PC-3 (cell line): ENCODE measurements at places on chromosomes 1 and 21. TPM values are rescaled to one million over a fixed set of nuclear protein-coding genes. Genes with fewer than 3 reads are reported as not detected.

Gene MNDA
- not detected in 2 replicates for total RNA-seq

Gene PPFIA4
- total RNA-seq: 3.4 and 12.1 TPM in 2 replicates

Gene KRTAP7-1
- total RNA-seq: not detected in 2 replicates

Gene CHI3L1
- not detected in 2 replicates for total RNA-seq

Gene GJC2
- 1.2 and 2.2 TPM in 2 replicates for total RNA-seq

Gene AGTRAP
- total RNA-seq: 73.5 and 76.7 TPM in 2 replicates

Gene PCP4L1
- 0.07 TPM in 1 of 2 replicates, not detected in the other for total RNA-seq

DNA sequence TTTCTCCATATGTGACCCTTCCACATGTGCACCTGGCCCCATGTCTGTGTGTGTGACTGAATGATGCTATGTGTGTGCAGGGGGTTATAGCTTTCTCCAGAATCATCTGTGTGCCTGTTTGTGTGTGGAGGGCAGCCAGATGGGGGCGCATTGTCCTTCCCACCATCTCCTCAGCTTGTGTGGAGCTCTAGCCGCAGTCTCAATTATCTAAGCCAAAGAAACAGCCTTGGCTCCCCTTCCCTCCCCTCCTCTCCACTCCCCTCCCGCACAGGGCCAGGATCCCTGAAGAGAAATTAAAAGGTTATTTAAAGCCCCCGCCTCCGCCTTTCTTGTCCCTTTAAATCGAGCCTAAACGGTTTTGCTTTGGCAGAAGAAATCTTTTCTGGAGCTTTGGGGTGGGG lies 1.8 kb upstream of the DMBX1 start:
- no peak overlapping the region for H3K27ac ChIP-seq
- no peak for DNase-seq
- no peak overlapping the region for H3K4me3 ChIP-seq
- no peaks in the 10 kb centered on the region for H3K36me3 ChIP-seq
- peaks cover 4% of the 10 kb centered on the region; the same call in 1 of the 2 replicates for H3K4me1 ChIP-seq

GRCh38 chr1:223765036-223765718 lies 52.8 kb downstream of the CAPN2 start:
- peaks cover 77% of the 10 kb centered on the region for H3K36me3 ChIP-seq
- peaks cover 14% of the 10 kb centered on the region for H3K4me1 ChIP-seq
- no peak for DNase-seq
- no peak overlapping the region for H3K27ac ChIP-seq
- H3K27me3 ChIP-seq: no peaks in the 10 kb centered on the region
- H3K4me3 ChIP-seq: no peak overlapping the region

DNA sequence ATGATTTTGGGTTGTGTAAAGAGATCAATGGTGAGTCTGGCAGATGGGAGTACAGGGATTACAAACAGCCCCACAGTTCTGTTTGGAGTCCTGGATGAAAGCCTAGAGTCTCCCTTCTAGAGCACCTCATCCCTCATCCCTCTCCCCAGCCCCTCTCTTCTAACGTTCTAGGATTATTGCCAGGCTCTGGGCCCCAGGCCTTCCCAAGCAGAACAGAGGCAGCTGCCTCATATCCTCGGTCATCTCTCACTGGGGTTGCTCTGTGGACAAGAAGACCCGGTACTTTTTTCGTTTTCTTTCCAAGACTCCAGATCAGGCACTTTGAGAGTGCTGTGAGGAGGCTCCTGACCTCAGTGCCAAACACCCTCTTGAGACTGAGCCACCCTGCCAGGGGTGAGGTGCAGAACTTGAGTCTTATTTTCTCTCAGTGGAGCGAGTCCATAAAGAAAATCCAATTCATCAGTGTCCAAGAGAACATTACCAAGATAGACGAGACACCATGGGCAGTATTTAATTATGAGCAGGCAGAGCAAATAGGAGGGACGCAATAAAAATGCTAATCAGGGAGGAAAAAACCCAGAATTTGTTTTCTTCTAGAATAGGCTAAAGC lies 17.1 kb upstream of the KCND3 start:
- no peak overlapping the region for H3K27ac ChIP-seq
- H3K4me1 ChIP-seq: no peaks in the 10 kb centered on the region
- DNase-seq: no peak

- H3K27me3 ChIP-seq: no peaks in the 10 kb centered on the region
- peaks cover 32% of the 10 kb centered on the region for H3K4me1 ChIP-seq
- H3K27ac ChIP-seq: 0 out of 2 replicates have a peak overlapping the region, but pooled peaks have one; percentile 4
- H3K36me3 ChIP-seq: no peaks in the 10 kb centered on the region
Measured at GRCh38 chr1:84936116-84936810, 43.3 kb upstream of the LPAR3 start.

- H3K27ac ChIP-seq: peak overlapping the region; percentile 91
- peaks cover 33% of the 10 kb centered on the region for H3K4me1 ChIP-seq
- H3K4me3 ChIP-seq: peak overlapping the region; percentile 78; the same call in 1 of the 2 replicates
- peaks cover 14% of the 10 kb centered on the region for H3K36me3 ChIP-seq
- peak; percentile 79 for DNase-seq
Measured at GRCh38 chr1:35554266-35555211, 2.7 kb downstream of the KIAA0319L start.

GRCh38 chr1:163173121-163173520 lies 29.6 kb downstream of the RGS5 start:
- H3K27ac ChIP-seq: peak overlapping the region; percentile 42
- H3K36me3 ChIP-seq: no peaks in the 10 kb centered on the region
- H3K4me1 ChIP-seq: peaks cover 51% of the 10 kb centered on the region
- H3K27me3 ChIP-seq: no peaks in the 10 kb centered on the region
- no peak overlapping the region for H3K4me3 ChIP-seq

DNA sequence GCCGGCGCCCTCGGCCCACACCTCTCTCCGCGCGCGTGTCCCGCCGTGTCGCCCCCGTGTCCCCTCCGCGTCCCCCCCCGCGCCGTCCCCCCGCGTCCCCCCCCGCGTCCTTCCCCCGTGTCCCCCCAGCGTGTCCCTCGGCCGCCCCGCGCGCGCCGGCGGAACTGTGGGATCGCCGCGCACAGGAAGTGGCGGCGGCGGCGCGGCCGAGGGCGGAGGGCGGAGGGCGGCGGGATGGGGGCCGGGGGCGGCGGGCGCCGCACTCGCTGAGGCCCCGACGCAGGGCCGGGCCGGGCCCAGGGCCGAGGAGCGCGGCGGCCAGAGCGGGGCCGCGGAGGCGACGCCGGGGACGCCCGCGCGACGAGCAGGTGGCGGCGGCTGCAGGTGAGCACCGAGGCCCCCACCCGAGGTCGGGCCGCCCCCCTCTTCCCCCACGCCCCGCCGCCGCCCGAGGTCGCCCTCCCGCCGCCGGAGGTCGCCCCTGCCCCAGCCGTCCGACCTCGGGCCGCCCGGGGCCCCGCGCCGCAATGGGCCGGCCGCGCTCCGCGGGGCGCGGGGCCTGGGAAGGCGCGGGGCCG lies at the start of gene AGPAT3:
AGPAT3 (plus strand) TSS at position 262 of the 578 bp plus-strand sequence. CDS start 94,459 bp downstream, outside the sequence.
- H3K4me3 ChIP-seq: peak within 1 kb of the TSS; percentile 87
- no peaks in the 10 kb centered on the region for H3K27me3 ChIP-seq
- peak; percentile 15 for DNase-seq
- peak within 1 kb of the TSS; percentile 53 for H3K27ac ChIP-seq
- H3K36me3 ChIP-seq: peaks cover 7% of the 10 kb centered on the region; the same call in 1 of the 2 replicates
- H3K4me1 ChIP-seq: peaks cover 34% of the 10 kb centered on the region

DNA sequence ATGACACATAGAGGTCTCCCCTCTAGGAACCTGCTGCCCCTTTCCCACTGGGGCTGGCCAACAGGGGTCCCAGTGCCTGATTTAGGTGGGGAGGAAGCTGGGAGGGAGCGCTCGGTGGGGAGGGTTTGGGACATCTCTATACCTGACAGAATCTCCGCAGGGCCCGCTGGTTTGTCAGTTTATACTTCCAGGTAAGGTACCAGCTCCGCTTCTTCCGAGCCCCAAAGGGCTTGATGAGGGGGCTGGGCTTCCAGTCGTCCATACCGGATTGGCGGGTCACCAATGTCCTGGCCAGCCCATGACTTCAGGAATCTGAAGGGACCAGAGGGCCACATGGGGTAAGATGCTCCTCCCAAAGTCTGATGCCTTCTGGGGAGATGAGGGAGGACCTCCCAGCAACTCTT lies 672 bp downstream of the POMGNT1 start:
- peak overlapping the region; percentile 72 for H3K27ac ChIP-seq
- H3K4me1 ChIP-seq: peaks cover 9% of the 10 kb centered on the region
- H3K27me3 ChIP-seq: no peaks in the 10 kb centered on the region
- DNase-seq: no peak
- peaks cover 3% of the 10 kb centered on the region for H3K36me3 ChIP-seq
- H3K4me3 ChIP-seq: peak overlapping the region; percentile 75

- H3K4me3 ChIP-seq: no peak overlapping the region
- H3K4me1 ChIP-seq: peaks cover 7% of the 10 kb centered on the region
- H3K27me3 ChIP-seq: no peaks in the 10 kb centered on the region
- H3K27ac ChIP-seq: no peak overlapping the region
Measured at GRCh38 chr1:223674119-223674890, 8.8 kb upstream of the CAPN8 start.

GRCh38 chr1:228781809-228782661 lies 46.8 kb downstream of the RHOU start:
- no peaks in the 10 kb centered on the region for H3K4me1 ChIP-seq
- no peak overlapping the region for H3K4me3 ChIP-seq
- peaks cover 39% of the 10 kb centered on the region for H3K27me3 ChIP-seq
- no peak overlapping the region for H3K27ac ChIP-seq
- DNase-seq: no peak
